Osteocyte (in vitro differentiated cells): ENCODE measurements at places on chromosomes 13 and 19. TPM values are rescaled to one million over a fixed set of nuclear protein-coding genes. Genes with fewer than 3 reads are reported as not detected.
A peak's percentile ranks its signal among the peaks of the same experiment; 100 is the strongest.

DNA sequence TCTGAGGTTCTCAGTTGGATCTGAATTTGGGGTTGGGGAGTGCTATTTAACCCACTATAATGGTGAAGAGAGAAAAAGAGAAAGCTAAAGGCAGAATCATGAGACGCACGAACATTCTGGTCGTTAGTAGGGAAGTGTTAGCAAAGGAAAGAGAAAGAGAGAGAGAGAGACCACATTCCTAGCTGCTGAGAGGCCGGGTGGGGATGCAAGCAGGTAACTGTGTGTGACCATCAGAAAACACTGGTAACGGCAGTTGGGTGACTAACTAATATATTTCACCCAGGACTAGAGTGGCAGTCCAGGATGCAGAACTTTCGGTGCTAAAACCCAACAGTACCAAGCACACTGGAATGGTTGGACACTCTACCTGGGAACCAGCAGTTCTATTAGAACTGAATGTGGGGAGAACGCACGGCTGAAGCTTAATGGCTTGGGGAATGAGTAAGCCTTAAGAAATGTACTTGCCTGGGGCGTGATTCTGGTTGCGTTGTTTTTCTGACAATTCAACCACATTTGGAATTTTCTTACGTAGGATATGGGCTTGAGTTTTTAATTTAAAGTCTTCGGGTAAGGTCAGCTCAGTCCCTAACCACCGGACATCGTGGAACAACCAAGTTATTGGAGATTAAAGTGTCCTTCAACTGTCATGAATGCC is 130.2 kb downstream of the DNAJC15 start:
- H3K36me3 ChIP-seq, result no peaks in the 10 kb centered on the region
- H3K27me3 ChIP-seq, result no peaks in the 10 kb centered on the region
- H3K4me1 ChIP-seq, result peaks cover 49% of the 10 kb centered on the region

GRCh38 chr19:4186087-4186993 is 3.9 kb downstream of the ANKRD24 start:
- H3K27ac ChIP-seq, result no peak overlapping the region
- DNase-seq, result peak; percentile 92

Gene DZIP1
- 45.0 and 50.8 TPM in 2 replicates for total RNA-seq

Gene CLEC17A
- not detected in 2 replicates for total RNA-seq

GRCh38 chr19:27689734-27690241 is 1523.2 kb downstream of the UQCRFS1 start:
- DNase-seq, result no peak
- H3K4me1 ChIP-seq, result no peaks in the 10 kb centered on the region
- no peak overlapping the region for H3K27ac ChIP-seq
- no peaks in the 10 kb centered on the region for H3K36me3 ChIP-seq
- no peak overlapping the region for H3K4me3 ChIP-seq
